ENCODE measurements at places on chromosomes 4 and X. TPM values are rescaled to one million over a fixed set of nuclear protein-coding genes. Genes with fewer than 3 reads are reported as not detected.
A peak's percentile ranks its signal among the peaks of the same experiment; 100 is the strongest.

GRCh38 chr4:41346306-41347061 is 89.8 kb downstream of the UCHL1 start:
- no peak for DNase-seq

GRCh38 chr4:118322831-118323502 is 29.8 kb downstream of the PRSS12 start:
- DNase-seq, result no peak

- DNase-seq, result peak; percentile 72
Measured at GRCh38 chrX:107000013-107000515, at the start of gene MORC4. Gene MORC4 (minus strand): TSS chrX:107000212. CDS start chrX:106999969, 243 bp downstream.

- no peak for DNase-seq
Measured at GRCh38 chrX:77493677-77494553, 46.7 kb downstream of the FGF16 start.

- no peak for DNase-seq
Measured at GRCh38 chr4:181908168-181908567, 335.0 kb upstream of the TENM3 start.

DNA sequence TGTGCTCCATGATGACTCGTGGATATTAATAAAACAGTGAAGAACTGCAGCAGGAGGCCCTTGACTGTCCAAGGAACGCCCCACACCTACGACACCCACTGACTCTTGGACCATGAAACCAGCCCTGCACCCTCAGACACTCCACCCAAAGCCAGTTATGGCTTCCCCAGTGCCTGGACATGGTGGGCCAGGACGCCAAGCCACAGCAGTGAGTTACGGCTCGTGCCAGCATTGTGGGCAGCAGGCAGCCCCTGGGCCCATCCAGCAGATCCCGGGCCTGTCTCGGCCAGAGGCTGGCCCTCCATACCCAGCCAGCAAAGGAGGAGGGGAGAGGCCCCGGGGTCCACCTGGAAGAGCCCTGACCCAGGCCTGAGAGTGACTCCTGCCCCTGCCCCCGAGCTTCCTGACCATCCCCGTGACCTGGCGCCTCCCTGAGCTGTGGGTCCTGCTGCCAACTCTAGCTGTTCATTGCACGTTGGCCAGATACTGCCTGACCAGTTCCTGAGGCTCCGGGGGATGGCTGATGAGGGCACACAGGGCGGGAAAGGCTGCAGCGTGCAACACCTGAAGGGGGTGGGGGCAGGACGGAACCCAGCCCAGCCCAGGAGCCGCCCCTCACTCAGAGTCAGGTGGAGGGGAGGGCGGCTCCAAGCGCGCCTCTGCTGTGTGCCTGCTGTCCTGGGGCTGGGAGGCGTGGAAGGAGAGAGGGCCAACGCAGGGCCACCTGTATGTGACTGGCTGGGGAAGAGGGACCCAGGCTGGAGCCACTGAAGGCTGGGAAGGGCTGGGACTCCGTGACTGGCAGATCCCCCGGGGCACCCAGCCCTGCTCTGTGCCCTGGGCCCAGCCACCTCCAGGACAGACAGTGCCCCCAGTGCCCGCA is 739 bp downstream of the SLC49A3 start:
- DNase-seq, result peak; percentile 36

The UGT2B10 gene
- not detected for total RNA-seq

The FAM114A1 gene
- total RNA-seq, result 0.40 TPM

The NUDT11 gene
- total RNA-seq, result 0.79 TPM

The FABP2 gene
- not detected for total RNA-seq

All from activated CD8-positive, alpha-beta memory T cell treated with anti-CD3 and anti-CD28 coated beads, Interleukin-2, amount 10 ng/mL, durations not matched to agents 7 days and 5 days (primary cell).